Large intestine (tissue), 12 donors: ENCODE measurements at places on chromosomes 16 and 17.

- DNase-seq: peak; percentile 77
- H3K27ac ChIP-seq: no peak overlapping the region
Observed at GRCh38 chr16:73232555-73233328, 184.8 kb upstream of the ZFHX3 start.

GRCh38 chr16:68779891-68780290, 42.8 kb downstream of the CDH1 start:
- H3K36me3 ChIP-seq: peaks cover 37% of the 10 kb centered on the region
- DNase-seq: no peak
- no peak overlapping the region for H3K4me3 ChIP-seq
- H3K27ac ChIP-seq: no peak overlapping the region
- no peaks in the 10 kb centered on the region for H3K27me3 ChIP-seq

- H3K4me1 ChIP-seq: peaks cover 29% of the 10 kb centered on the region
- DNase-seq: peak; percentile 83
- no peaks in the 10 kb centered on the region for H3K27me3 ChIP-seq
Observed at GRCh38 chr16:69669577-69669976, 56.8 kb downstream of the NQO1 start.

GRCh38 chr16:89999831-90000574, 19.3 kb downstream of the DBNDD1 start:
- DNase-seq: no peak
- no peak overlapping the region for H3K27ac ChIP-seq
- no peak overlapping the region for H3K4me3 ChIP-seq
- no peaks in the 10 kb centered on the region for H3K27me3 ChIP-seq

GRCh38 chr17:10956821-10957220, 118.9 kb upstream of the PIRT start:
- no peaks in the 10 kb centered on the region for H3K4me1 ChIP-seq
- no peak overlapping the region for H3K27ac ChIP-seq
- no peaks in the 10 kb centered on the region for H3K36me3 ChIP-seq
- DNase-seq: no peak
- no peaks in the 10 kb centered on the region for H3K27me3 ChIP-seq

DNA sequence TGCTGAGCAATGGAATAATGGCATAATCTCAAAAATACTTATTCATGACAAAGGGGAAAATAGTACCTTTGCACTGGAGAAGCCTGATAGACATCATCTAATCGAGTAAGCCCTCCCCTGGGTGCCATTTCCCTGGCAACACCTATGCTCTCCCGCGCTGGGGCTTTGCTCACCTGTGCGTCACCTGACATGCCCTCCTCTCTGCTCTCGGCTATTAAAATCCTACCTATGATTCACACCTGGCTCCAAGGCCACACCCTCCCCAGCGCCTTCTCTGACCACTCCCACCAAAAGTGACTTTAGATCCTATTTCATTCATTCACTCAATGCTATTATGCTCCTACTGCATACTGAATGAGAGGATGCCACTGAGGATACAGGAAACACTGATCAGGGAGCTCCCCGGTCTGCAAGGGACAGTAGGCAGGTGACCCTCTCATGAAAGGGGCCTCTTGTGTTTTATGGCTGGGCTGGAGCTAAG, 83.9 kb downstream of the NT5M start:
- H3K36me3 ChIP-seq: no peaks in the 10 kb centered on the region
- DNase-seq: peak; percentile 85
- H3K4me1 ChIP-seq: peaks cover 26% of the 10 kb centered on the region
- no peak overlapping the region for H3K4me3 ChIP-seq

- H3K27ac ChIP-seq: no peak within 1 kb of the TSS
- no peaks in the 10 kb centered on the region for H3K36me3 ChIP-seq
- H3K27me3 ChIP-seq: peaks cover 99% of the 10 kb centered on the region
- no peak for DNase-seq
Observed at GRCh38 chr17:36937001-36937958, at the start of gene LHX1. TSS of gene LHX1 (plus strand) at chr17:36937475. CDS start at chr17:36938198, 723 bp downstream.

DNA sequence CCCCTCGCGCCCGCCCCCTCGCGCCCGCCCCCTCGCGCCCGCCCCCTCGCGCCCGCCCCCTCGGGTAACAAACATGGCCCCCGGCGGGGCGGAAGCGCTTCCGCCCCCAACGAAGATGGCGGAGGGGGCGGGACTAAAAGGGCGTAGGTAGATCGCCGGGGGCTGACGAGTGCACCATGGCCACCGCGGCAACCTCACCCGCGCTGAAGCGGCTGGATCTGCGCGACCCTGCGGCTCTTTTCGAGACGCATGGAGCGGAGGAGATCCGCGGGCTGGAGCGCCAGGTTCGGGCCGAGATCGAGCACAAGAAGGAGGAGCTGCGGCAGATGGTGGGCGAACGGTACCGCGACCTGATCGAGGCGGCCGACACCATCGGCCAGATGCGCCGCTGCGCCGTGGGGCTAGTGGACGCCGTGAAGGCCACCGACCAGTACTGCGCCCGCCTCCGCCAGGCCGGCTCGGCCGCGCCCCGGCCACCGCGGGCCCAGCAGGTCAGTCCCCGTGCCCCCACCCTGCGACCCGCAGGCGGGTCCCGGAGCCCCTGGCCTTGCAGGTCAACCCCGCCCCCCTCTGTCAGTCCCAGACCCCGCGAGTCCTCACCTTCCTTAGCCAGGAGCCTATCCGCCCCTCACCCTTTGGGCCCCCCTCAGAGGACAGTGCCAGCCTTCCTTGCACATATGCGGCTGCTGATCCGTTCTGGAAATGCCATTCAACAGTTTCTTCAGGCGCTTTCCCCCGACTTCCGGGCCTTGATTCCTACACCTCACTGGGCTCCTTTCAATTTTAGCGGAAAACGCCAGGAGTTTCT, at the start of gene COG1:
Gene COG1 (plus strand): TSS at position 162 of the 808 bp plus-strand sequence. CDS start 15 bp downstream, at position 177.
- H3K36me3 ChIP-seq: peaks cover 15% of the 10 kb centered on the region
- H3K4me1 ChIP-seq: peaks cover 5% of the 10 kb centered on the region
- peak within 1 kb of the TSS; percentile 95 for H3K4me3 ChIP-seq

DNA sequence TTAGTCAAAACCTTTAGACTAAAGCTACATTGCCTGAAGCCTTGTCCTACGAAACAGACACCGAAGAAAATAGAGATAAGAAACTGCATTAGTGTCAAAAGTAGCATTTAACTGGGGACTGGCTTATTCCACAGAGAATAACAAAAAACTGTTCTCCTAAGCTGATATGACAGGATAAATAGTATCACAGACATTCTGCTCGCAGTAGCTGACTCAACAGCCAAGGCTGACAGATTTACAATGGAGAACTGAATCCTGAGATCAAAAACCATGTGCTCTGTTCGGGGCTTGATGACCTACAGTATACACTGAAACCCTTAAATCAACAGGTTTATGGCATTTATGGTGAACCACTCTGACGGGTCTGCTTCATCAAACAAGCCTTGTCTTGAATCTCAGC, 25.5 kb downstream of the ADAMTS18 start:
- H3K4me3 ChIP-seq: no peak overlapping the region
- no peak for DNase-seq
- H3K27ac ChIP-seq: no peak overlapping the region
- H3K4me1 ChIP-seq: no peaks in the 10 kb centered on the region
- no peaks in the 10 kb centered on the region for H3K27me3 ChIP-seq

DNA sequence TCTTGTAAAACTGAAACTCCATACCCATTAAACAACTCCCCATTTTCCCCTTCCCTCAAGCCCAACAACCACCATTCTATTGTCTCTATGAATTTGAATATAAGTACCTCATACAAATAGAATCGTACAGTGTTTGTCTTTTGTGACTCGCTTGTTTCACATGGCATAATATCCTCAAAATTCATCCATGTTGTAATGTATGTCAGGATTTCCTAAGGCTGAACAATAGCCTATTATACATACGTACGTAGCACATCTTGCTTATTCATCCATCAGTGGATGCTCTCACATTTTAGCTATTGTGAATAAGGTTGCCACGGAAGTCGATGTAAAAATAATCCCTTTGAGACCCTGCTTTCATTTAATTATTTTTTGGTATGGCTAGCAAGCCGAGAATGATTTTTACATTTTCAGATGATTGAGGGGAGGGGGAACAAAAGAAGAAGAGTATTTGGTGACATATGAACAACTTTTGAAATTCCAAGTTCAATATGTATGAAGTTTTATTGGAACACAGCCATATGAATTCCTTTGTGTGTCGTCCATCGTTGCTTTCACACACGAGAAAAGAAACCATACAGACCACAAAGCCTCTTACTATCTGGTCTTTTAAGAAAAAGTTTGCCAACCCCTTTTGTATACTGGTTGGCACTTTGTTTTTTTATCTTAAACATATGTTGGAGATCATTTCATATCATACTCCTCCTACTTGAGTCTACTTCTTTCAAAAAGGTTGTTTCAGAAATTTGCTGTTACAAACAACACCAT, 371.2 kb downstream of the NPIPA8 start:
- no peak for DNase-seq
- H3K4me1 ChIP-seq: no peaks in the 10 kb centered on the region
- H3K27me3 ChIP-seq: no peaks in the 10 kb centered on the region
- H3K36me3 ChIP-seq: no peaks in the 10 kb centered on the region
- H3K27ac ChIP-seq: no peak overlapping the region

- H3K27ac ChIP-seq: peak overlapping the region; percentile 86
- H3K4me3 ChIP-seq: peak overlapping the region; percentile 79
- DNase-seq: no peak
- peaks cover 10% of the 10 kb centered on the region for H3K4me1 ChIP-seq
Observed at GRCh38 chr16:56625943-56626654, 518 bp downstream of the MT1E start.

DNA sequence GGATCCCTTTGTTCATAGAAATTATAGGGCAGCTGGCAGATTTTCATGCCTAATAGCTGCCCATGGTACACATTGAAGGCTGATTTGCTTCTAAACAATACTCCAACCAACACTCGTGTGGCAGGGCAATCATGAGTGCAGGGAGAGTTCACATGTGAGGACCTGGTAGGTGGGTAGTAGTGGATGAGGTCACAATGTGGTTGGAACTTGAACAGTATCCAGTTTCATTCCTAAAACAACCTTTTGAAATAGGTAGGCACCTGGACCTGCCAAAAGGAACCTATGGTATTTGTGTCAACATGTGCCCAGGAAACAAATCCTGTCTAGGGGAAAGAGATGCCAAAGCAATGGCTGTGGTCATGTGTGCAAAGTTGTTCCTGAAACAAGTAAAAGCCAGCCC, 32.8 kb downstream of the CCL4 start:
- no peak overlapping the region for H3K4me3 ChIP-seq
- peaks cover 31% of the 10 kb centered on the region for H3K4me1 ChIP-seq
- no peaks in the 10 kb centered on the region for H3K27me3 ChIP-seq
- peak; percentile 20 for DNase-seq

DNA sequence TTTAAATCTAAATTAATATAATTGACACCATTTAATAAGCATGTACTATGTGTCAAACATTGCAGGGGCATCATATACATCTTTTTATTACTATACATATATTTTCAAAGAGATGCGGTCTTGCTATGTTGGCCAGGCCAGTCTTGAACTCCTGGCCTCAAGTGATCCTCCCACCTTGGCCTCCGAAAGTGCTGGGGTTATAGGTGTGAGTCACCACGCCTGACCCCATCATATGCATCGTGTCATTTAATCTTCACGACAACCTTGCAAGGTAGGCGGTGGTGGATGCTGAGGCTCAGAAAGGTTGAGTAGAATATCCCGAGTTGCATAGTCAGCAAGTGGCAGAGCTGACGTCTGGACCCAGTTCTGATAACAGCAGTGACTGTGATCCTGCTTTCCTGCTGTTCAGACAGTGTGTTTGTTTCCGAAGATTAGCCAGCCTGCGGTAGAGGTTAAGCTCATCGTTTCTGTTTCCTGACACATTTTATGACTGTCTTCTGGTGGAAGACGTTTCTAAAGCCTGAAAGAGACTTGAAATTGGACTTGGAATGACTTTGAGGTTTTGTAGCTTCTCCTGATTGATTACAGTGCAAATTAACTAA, 316.6 kb downstream of the SNX29 start:
- DNase-seq: no peak
- H3K27me3 ChIP-seq: no peaks in the 10 kb centered on the region
- H3K27ac ChIP-seq: no peak overlapping the region
- H3K4me3 ChIP-seq: no peak overlapping the region

DNA sequence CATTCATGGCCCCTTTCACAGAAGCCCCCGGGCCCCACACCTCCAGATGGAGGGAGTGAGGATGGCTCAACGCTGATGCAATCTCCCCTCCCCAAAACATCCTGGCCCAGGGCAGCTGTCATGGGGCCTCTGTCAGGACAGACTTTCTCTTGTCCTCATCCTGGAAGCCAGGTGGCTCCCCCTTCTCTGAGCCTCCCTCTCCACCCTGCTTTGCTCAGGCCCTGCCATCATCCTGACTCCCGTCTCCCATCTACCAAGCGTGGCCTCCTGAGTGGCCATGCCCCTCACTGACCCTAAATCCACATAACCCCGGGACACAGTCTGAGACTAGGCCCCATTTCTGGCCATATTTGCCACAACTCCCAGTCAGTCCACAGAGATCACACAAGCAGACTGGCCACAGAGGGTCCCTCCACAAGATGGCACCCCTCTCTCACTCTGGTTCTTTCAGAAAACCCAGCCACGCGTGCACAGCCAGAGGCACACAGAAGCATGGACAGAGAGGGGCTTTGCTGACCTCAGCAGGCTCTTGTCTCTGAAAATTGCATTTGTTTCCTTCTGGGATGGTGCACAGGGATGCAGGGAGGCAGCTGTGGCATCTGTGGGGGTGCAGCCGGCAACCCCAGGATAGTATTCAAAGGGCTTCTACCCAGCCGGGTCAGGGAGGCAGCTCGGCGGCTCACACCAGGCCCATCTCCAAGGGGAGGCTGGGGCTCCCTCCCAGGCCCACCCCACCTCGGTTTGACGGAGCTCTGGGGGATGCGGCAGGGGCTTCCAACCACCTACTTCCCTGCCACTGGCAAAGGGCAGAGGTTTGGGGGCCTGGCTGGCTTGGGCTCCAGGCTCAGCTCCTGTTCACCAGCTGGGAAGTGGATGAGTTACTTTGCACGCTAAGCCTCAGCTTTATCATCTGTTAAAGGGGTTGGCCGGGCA, 16.9 kb downstream of the DOC2B start:
- H3K27me3 ChIP-seq: no peaks in the 10 kb centered on the region
- no peak overlapping the region for H3K4me3 ChIP-seq
- no peaks in the 10 kb centered on the region for H3K4me1 ChIP-seq
- H3K27ac ChIP-seq: no peak overlapping the region
- no peaks in the 10 kb centered on the region for H3K36me3 ChIP-seq

DNA sequence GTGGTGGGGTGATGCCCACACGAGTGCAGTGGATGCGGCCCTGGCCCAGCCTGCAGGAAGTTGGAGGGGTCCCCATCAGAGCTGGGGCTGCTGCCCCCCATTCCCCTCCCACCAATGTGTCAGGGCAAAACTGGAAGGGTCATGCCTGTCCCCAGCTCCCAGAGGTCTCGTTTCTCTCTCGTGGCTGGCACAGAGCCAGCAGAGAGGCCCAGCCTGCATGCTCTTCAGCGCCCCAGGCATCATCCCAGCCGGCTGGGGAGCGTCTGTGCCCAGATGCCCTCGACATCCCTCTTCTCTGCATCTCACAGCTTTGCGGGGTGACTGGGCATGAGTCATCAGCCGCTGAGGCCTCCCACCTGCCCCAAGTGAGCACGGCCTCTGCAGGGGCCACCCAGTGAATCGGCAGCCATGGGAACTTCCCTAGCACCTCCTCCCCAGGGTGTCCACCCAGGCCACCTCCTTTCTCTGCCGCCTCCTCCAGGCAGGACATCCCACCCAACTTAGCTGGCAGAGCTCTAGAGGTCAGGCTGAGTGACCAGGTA, 9.8 kb upstream of the CSNK1D start:
- DNase-seq: no peak
- no peak overlapping the region for H3K4me3 ChIP-seq
- H3K4me1 ChIP-seq: peaks cover 11% of the 10 kb centered on the region
- no peaks in the 10 kb centered on the region for H3K27me3 ChIP-seq

- H3K27me3 ChIP-seq: no peaks in the 10 kb centered on the region
- DNase-seq: no peak
- H3K4me1 ChIP-seq: peaks cover 4% of the 10 kb centered on the region
- H3K27ac ChIP-seq: no peak overlapping the region
Observed at GRCh38 chr16:56870276-56870888, 5.4 kb downstream of the SLC12A3 start.

- H3K4me3 ChIP-seq: no peak overlapping the region
- no peak overlapping the region for H3K27ac ChIP-seq
- H3K4me1 ChIP-seq: peaks cover 3% of the 10 kb centered on the region
- peak; percentile 70 for DNase-seq
Observed at GRCh38 chr17:60941028-60941427, 263.4 kb downstream of the BCAS3 start.
